T follicular helper cell (primary cell): ENCODE measurements at places on chromosomes 13 and 19.

- peak; percentile 66 for DNase-seq
Observed at GRCh38 chr19:19817357-19817756, 4.2 kb downstream of the ZNF506 start.

GRCh38 chr13:36428086-36428485, 4.2 kb upstream of the CCNA1 start:
- no peak for DNase-seq

- no peak for DNase-seq
Observed at GRCh38 chr19:42442833-42443232, at the start of gene CXCL17. Gene CXCL17, minus strand, starts transcription at chr19:42442946. Its CDS starts 114 bp downstream, at chr19:42442832.

- no peak for DNase-seq
Observed at GRCh38 chr13:75366380-75367280, 115.3 kb downstream of the TBC1D4 start.

- DNase-seq, result no peak
Observed at GRCh38 chr13:42076309-42076713, 27.9 kb downstream of the DGKH start.
